Endodermal cell (in vitro differentiated cells): ENCODE measurements at places on chromosomes 13 and 19. TPM values are rescaled to one million over a fixed set of nuclear protein-coding genes. Genes with fewer than 3 reads are reported as not detected.

The ARRDC5 gene
- not detected in 2 replicates for total RNA-seq

- no peak overlapping the region for H3K27ac ChIP-seq
- H3K27me3 ChIP-seq: no peaks in the 10 kb centered on the region
- H3K4me1 ChIP-seq: peaks cover 41% of the 10 kb centered on the region
- no peak overlapping the region for H3K4me3 ChIP-seq
Observed at GRCh38 chr13:30796132-30796572, 60.8 kb downstream of the ALOX5AP start.

- H3K4me3 ChIP-seq: no peak overlapping the region
- H3K27me3 ChIP-seq: no peaks in the 10 kb centered on the region
- H3K27ac ChIP-seq: no peak overlapping the region
- DNase-seq: no peak
Observed at GRCh38 chr13:79851318-79851717, 370.4 kb downstream of the NDFIP2 start.

DNA sequence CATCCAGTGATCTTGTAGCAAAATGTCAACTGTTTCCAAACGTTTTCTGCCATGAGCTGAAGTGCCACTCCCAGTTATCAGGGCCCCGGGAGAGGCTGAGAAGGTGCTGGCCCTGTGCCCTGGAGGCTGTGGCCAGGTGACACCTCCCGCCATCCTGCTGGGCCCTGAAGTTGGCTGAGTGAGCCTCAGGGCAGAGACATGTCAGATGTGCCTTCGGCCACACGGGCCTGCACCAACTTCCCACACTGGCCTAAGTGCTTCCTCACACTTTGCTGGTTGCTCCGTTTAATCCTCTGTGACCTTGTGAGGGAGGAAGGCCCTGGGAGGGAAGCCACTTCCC lies 4.8 kb downstream of the ADPRHL1 start:
- no peaks in the 10 kb centered on the region for H3K27me3 ChIP-seq
- H3K4me3 ChIP-seq: no peak overlapping the region
- H3K4me1 ChIP-seq: no peaks in the 10 kb centered on the region
- peaks cover 8% of the 10 kb centered on the region for H3K36me3 ChIP-seq
- peak; percentile 62 for DNase-seq
- no peak overlapping the region for H3K27ac ChIP-seq

DNA sequence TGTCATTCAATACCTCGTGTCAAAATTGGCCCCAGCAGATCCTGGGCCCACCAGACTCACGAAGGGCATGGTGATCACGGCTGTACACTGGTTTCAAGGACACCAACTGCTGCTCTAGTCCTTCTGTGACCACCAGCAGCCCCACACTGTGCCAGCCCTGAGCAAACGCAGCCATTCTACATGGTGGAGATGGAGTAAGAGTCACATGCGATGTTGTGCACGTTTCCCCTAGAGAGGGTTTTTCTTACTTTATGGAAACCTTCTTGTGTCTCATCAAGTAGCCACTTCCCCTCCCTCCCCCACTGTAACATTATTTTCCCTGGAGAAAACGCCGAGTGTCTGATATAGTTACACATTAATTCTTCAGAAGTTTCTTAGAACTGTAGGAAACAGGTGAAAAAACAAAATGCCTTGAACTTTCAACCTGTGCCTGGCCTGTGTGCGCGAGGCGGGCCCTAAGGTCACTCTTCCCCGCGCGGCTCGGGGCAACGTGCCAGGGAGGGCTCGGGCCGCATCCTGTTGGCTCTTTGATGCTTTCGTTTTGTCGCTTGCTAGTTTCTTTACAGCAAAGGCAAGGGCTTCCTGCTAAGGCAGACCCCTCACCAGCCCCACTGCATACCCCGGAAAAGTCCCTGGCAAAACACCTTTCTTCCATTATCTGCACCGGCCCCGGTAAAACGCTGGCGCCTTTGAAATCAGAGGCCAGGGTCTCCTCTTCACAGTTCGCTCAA lies 44.6 kb downstream of the GGACT start:
- no peaks in the 10 kb centered on the region for H3K36me3 ChIP-seq
- H3K27ac ChIP-seq: no peak overlapping the region
- H3K4me1 ChIP-seq: peaks cover 5% of the 10 kb centered on the region
- H3K4me3 ChIP-seq: no peak overlapping the region

- DNase-seq: no peak
- H3K27ac ChIP-seq: no peak overlapping the region
- no peak overlapping the region for H3K4me3 ChIP-seq
- no peaks in the 10 kb centered on the region for H3K27me3 ChIP-seq
- H3K36me3 ChIP-seq: no peaks in the 10 kb centered on the region
- no peaks in the 10 kb centered on the region for H3K4me1 ChIP-seq
Observed at GRCh38 chr13:74449811-74450524, 315.8 kb upstream of the KLF12 start.
